ENCODE measurements at places on chromosomes 11 and 22.

GRCh38 chr22:48370508-48371325, 1457.0 kb downstream of the BRD1 start:
- DNase-seq = no peak

DNA sequence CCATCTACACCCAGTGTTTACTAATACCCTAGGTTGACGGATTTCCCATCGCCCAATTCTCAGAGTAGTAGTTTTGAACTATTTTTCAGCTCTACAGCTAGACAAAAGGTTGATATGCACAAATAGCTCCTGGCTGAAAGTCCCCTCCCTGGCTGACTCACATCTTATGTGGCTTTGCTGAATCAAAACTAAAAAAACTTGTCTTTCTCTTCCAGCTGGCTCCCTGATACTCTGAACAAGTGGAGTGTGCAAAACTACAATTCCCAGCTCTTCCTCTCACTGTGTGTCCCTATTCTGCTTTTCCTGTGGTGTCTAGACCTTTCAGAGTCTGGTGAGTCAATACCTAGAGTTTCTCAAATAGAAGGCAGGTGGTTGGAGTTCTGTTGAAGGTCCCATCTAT, 12.7 kb upstream of the LARGE1 start:
- no peak for DNase-seq

DNA sequence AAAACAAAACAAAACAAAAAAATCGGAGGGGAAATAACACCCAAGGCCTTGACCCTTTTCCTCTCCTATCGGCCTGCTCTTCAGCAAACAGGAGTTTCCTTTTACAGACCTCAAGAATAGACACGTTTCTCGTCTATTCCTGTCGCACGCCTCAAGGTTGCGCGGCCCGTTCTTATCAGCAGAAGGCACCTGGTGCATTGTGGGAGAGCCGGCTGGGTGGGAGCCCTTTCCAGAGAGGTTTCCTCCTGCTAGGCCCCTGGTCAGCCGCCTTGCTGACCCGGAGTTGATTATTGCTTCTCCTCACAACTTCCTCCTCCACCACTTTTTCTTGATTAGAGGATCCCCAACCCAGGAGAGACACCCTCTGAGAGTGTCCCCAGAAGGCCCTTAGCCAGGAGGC, 497.3 kb downstream of the MIAT start:
- DNase-seq = no peak

GRCh38 chr22:17100621-17101020, 15.8 kb downstream of the IL17RA start:
- DNase-seq = no peak
